ENCODE measurements at places on chromosomes 16 and 17. TPM values are rescaled to one million over a fixed set of nuclear protein-coding genes. Genes with fewer than 3 reads are reported as not detected.

Gene C17orf107
- total RNA-seq, result not detected

Gene KRT25
- total RNA-seq, result not detected

Gene MYH13
- not detected for total RNA-seq

Gene ITFG1
- 56.7 TPM for total RNA-seq

Gene TOP2A
- 0.11 TPM for total RNA-seq

Gene TEKT1
- not detected for total RNA-seq

Gene IGSF6
- 3.1 TPM for total RNA-seq

Gene CD7
- total RNA-seq, result 6.7 TPM

Gene CFAP52
- not detected for total RNA-seq

Gene KRT15
- 0.32 TPM for total RNA-seq

Gene FBXW10
- total RNA-seq, result not detected

Gene BANP
- 23.4 TPM for total RNA-seq

Gene GP1BA
- total RNA-seq, result not detected

Gene RNPS1
- total RNA-seq, result 134 TPM

- no peaks in the 10 kb centered on the region for H3K27me3 ChIP-seq
- H3K27ac ChIP-seq, result no peak overlapping the region
- no peaks in the 10 kb centered on the region for H3K4me1 ChIP-seq
- H3K36me3 ChIP-seq, result no peaks in the 10 kb centered on the region
- no peak overlapping the region for H3K4me3 ChIP-seq
Measured at GRCh38 chr16:7487574-7488323, 155.1 kb downstream of the RBFOX1 start.

DNA sequence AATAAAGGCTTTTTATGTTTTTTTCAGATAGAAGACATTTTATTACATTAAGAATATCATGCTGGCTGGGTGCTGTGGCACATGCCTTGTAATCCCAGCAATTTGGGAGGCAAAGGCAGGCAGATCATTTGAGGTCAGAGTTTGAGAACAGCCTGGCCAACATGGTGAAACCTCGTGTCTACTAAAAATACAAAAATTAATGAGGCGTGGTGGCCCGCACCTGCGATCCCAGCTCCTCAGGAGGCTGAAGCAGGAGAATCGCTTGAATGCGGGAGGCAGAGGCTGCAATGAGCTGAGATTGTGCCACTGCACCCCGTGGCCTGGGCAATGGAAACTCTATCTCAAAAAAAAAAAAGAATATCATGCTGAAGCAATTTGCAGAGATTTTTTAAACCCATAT, 29.1 kb upstream of the HAPSTR1 start:
- H3K27ac ChIP-seq, result no peak overlapping the region
- DNase-seq, result no peak
- H3K4me1 ChIP-seq, result peaks cover 15% of the 10 kb centered on the region
- H3K36me3 ChIP-seq, result no peaks in the 10 kb centered on the region

DNA sequence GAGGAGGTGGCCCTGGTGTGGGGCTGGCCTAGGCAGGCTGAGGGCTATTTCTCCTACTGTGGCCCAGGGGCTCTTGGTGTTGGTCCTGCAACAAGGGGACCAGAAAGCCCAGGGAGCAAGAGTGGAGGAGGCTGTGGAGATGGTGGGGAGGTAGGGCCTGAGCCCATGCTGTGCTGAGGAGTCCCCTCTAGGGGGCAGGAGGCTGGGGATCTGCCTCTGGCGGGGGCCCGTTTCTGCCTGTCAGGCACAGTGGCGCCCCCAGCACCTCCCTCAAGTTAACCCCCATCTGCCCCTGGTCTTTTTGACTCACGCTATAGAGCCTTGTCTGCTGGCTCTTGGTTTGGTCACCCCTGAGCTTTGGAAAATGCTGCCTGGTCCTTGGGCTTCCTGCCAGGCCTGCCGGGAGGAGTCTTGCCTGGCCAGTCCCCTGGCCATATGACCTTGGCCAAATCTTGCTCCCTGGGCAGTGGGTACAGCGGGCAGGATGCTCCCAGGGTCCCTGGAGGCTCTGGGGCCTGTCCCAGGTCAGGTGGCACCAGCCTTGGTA, 5.9 kb downstream of the BAIAP2 start:
- H3K36me3 ChIP-seq, result no peaks in the 10 kb centered on the region
- no peak overlapping the region for H3K4me3 ChIP-seq
- DNase-seq, result no peak
- H3K27me3 ChIP-seq, result no peaks in the 10 kb centered on the region
- H3K27ac ChIP-seq, result no peak overlapping the region

DNA sequence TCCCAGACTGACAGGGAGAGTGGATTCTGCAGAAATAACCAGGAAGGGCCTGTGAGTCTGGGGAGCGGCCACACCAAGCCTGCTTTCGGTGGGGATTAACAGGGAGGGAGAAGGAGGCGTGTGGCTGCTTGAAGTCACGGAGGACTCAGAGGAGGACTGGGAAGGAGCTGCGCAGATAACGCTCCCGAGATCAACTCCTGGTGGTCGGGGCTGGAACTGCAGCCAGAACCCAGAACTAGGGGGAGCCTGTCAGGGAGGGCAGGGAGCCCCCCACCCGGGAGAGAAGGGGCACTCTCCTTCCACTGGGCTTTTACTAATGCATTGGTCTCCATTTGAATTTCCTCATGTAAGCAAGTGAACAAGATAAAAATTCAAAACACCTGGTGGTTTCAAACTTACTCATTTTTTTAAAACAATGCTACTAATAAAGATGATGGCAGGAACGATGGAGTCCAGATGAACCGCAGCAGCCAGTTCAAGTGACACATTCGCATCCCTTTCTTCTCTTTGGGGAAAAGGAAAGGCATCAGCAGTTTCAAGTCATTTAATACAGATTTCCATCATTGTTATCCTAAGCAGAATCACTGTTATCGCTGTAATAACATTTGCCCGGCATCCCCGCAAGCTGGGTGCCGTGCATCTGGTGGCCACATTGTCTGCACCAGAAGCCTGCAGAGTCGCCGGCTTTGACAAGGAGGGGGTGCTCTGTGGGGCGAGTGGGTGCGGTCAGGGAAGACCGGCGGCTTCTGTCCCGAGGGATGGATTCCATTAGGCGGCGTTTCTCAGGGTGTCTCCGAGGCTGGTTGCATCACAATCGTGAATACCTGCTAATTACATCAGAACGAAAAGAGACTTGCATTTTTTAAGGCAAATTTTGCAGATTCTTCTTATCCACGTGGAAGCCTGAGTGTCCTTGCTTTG, 183.0 kb downstream of the FOXL1 start:
- peaks cover under 1% of the 10 kb centered on the region for H3K4me1 ChIP-seq
- H3K27me3 ChIP-seq, result no peaks in the 10 kb centered on the region
- no peak overlapping the region for H3K27ac ChIP-seq

GRCh38 chr17:82339634-82340580, 6.3 kb upstream of the SECTM1 start:
- H3K27me3 ChIP-seq, result no peaks in the 10 kb centered on the region
- peak overlapping the region; percentile 18 for H3K4me3 ChIP-seq
- H3K36me3 ChIP-seq, result no peaks in the 10 kb centered on the region
- H3K4me1 ChIP-seq, result peaks cover 12% of the 10 kb centered on the region
- no peak for DNase-seq

GRCh38 chr16:77823067-77823466, 34.7 kb downstream of the VAT1L start:
- no peaks in the 10 kb centered on the region for H3K27me3 ChIP-seq
- DNase-seq, result no peak

GRCh38 chr16:84223456-84223855, 16.4 kb downstream of the KCNG4 start:
- no peaks in the 10 kb centered on the region for H3K27me3 ChIP-seq
- H3K36me3 ChIP-seq, result no peaks in the 10 kb centered on the region
- no peak for DNase-seq
- H3K4me1 ChIP-seq, result peaks cover 5% of the 10 kb centered on the region

DNA sequence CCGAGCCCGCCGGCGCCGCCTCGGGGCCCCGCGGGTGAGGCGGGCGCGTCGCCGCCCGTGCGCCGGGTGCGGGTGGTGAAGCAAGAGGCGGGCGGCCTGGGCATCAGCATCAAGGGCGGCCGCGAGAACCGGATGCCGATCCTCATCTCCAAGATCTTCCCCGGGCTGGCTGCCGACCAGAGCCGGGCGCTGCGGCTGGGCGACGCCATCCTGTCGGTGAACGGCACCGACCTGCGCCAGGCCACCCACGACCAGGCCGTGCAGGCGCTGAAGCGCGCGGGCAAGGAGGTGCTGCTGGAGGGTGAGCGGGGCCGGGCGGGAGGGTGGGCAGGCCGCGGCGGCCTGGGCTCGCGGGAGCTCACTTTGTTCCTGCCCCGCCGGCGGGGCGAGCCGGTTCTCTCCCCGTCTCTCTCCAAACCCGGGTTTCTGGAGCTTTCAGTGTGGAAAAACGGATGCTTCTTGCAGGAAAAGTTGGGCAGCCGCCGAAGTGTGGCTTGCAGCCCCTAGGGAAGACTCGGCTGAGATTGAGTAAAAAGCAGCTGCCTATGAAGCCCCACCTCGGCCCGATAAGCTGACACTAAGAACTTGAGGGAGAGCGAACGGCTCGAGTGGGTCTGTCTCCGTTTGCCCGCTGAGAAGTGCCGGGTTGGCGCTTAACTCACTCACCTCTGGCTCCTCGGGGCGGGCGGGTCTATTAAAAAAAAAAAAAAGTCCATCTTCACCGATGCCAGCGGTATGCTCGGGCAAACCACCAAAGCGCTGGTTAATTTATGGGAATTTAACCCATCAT, 677 bp downstream of the SNTB2 start:
- H3K36me3 ChIP-seq, result no peaks in the 10 kb centered on the region
- H3K27ac ChIP-seq, result peak overlapping the region; percentile 93
- H3K27me3 ChIP-seq, result no peaks in the 10 kb centered on the region
- DNase-seq, result no peak

- no peak overlapping the region for H3K4me3 ChIP-seq
- peaks cover 58% of the 10 kb centered on the region for H3K36me3 ChIP-seq
- H3K27me3 ChIP-seq, result no peaks in the 10 kb centered on the region
- H3K27ac ChIP-seq, result no peak overlapping the region
- H3K4me1 ChIP-seq, result peaks cover under 1% of the 10 kb centered on the region
- peak; percentile 25 for DNase-seq
Measured at GRCh38 chr16:24971718-24972117, 43.5 kb downstream of the ARHGAP17 start.

GRCh38 chr17:2259769-2260536, 43.6 kb downstream of the SMG6 start:
- DNase-seq, result no peak
- H3K27me3 ChIP-seq, result no peaks in the 10 kb centered on the region
- peaks cover 6% of the 10 kb centered on the region for H3K36me3 ChIP-seq
- no peak overlapping the region for H3K4me3 ChIP-seq

DNA sequence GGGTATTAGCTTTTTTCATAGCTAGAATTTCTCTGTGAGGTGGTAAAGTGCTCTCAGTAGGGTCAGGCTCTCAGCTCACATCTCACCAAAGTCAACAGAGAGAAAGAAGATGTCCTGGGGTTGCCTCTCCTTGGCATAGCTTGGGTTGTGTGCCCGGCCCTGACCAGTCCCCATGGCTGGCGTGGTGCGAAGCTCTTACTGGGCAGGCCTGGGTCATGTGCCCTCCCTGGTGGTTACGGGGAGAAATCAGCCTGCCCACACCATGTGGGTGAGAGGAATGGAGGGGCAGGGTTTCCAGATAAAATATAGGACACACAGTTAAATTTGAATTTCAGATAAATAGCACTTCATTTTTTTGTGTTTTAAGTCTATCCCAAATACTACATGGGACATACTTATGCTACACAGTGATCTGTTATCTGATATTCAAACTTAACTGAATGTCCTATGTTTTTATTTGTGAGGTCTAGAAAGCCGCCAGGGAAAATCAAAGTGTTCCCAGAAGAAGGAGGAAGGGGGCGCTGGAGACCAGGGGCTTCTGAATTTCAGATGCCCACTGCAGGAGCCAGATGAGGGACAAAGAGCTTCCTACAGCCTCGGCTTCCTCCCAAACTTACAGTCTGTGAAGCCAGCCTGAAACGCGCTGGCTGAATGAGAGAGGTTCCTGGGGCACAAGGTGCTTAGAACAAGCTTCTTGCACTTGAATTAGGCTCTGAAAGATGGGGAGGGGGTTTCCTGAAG, 45.4 kb downstream of the NKD1 start:
- no peaks in the 10 kb centered on the region for H3K27me3 ChIP-seq
- H3K4me1 ChIP-seq, result peaks cover 15% of the 10 kb centered on the region
- H3K36me3 ChIP-seq, result no peaks in the 10 kb centered on the region
- H3K27ac ChIP-seq, result no peak overlapping the region

- peaks cover 45% of the 10 kb centered on the region for H3K36me3 ChIP-seq
- peaks cover 15% of the 10 kb centered on the region for H3K4me1 ChIP-seq
- H3K27me3 ChIP-seq, result no peaks in the 10 kb centered on the region
- DNase-seq, result peak; percentile 55
- no peak overlapping the region for H3K27ac ChIP-seq
- H3K4me3 ChIP-seq, result no peak overlapping the region
Measured at GRCh38 chr17:42672038-42672437, 4.8 kb downstream of the PLEKHH3 start.

DNA sequence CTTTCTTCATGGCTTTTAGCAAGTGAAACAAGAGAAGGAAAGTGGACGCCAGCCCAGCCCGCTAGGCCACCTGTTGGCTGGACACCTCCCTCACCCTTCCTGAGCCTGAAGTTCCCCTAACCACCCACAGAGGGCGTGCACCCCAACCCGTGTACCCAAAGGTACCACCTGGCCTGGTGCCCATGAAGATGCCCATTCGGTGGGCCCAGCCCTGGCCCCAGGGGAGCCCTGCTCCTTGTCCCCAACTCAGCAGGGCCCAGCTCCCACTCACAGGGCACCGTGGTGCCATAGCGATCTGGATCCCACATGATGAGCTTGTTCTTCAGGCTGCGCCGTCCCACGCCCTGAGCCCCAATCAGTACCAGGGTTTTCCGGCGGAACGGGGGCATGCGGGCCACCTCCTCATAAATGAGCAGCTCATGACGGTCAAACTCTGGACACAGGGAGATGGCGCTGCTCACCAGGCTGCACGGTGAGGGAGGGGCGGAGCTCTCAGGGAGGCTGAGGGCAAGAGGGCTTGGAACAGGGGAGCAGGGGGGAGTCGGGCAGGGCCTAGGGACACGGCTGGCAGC, 26.8 kb downstream of the MPP2 start:
- DNase-seq, result no peak
- H3K36me3 ChIP-seq, result peaks cover 47% of the 10 kb centered on the region
- H3K4me1 ChIP-seq, result no peaks in the 10 kb centered on the region
- H3K4me3 ChIP-seq, result no peak overlapping the region

DNA sequence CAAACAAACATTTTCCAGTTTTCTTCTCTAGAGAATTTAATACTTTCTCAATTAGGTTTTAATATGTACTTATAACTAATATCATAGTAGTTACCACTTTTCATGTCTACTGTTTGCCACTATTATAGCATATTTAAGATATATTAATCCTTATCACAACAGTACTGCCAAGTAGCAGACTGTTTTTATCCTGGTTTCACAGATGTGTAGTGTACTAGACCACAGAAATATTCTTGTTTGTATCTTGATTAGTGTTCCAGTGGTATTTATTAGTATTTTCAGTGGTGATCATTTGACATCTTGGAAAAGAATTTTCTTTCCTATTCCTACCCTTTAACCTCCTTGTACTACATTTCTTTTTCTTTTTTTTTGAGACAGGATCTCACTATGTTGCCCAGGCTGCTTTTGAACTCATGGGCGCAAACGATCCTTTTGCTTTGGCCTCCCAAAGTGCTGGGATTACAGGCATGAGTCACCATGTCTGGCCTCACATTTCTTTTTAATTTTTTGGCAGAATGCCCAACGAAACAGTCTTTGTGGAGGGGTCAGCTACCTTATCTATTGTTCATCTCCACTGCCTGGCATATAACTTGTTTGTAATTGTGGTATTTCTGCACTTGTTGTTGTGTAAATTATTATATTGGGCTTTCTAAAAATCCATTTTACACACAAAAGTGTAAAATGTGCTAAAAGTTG, 27.2 kb downstream of the MAP2K4 start:
- no peak for DNase-seq
- H3K4me3 ChIP-seq, result no peak overlapping the region
- H3K27me3 ChIP-seq, result no peaks in the 10 kb centered on the region
- H3K4me1 ChIP-seq, result peaks cover 28% of the 10 kb centered on the region
